ENCODE measurements at places on chromosomes 12 and 14. TPM values are rescaled to one million over a fixed set of nuclear protein-coding genes. Genes with fewer than 3 reads are reported as not detected.
A peak's percentile ranks its signal among the peaks of the same experiment; 100 is the strongest.

Gene DAO
- not detected for total RNA-seq

Gene GTF2A1
- total RNA-seq: 16.7 TPM

Gene EPS8
- total RNA-seq: 46.9 TPM

Gene SLC38A1
- 74.6 TPM for total RNA-seq

DNA sequence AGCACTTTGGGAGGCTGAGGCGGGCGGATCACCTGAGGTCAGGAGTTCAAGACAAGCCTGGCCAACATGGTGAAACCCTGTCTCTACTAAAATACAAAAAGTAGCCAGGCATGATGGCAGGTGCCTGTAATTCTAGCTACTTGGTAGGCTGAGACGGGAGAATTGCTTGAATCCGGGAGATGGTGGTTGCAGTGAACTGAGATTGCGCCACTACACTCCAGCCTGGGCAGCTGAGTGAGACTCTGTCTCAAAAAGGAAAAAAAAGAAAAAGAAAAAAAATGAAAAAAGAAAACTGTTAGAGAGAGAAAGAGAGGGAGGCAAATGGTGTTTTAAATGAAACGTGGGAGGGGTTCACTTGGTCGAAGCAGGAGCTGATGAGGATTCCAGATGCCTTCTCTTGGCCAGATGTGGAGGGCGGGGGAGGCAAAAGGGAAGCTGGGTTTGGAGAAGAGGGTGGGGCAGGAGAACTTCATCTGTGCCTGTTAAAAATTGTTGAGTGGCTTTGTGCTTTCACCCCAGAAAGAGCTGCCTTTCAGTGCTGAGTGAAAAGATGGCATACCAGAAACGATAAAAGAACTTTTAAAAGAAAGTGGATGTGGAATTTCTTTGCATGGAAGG is 1.1 kb downstream of the EMP1 start:
- peak; percentile 64 for DNase-seq

DNA sequence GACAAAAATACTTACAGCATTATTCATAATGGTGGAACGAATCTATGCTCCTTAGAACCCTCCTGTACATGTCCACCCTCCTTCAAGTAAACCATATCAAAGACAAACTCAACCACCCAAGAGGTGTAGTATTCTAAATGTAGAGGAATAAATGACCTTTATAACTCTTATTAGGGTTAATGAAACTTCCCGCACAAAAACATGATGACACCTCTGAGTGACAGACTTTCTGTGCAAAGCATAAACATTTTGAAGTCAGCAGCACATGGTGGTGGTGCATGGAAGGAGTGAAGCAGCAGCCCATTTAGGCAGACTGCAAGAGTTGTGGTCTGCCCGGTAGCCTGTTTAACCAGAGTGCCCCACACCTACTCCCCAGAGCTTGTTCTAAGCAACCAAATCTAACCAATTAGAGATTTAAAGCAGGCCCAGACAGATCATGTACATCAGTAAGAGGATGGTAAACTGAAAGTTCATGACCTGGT is 615 bp upstream of the ASB8 start:
- no peak for DNase-seq

- DNase-seq: peak; percentile 75
Measured at GRCh38 chr12:70609739-70610491, 27.3 kb downstream of the PTPRB start.

DNA sequence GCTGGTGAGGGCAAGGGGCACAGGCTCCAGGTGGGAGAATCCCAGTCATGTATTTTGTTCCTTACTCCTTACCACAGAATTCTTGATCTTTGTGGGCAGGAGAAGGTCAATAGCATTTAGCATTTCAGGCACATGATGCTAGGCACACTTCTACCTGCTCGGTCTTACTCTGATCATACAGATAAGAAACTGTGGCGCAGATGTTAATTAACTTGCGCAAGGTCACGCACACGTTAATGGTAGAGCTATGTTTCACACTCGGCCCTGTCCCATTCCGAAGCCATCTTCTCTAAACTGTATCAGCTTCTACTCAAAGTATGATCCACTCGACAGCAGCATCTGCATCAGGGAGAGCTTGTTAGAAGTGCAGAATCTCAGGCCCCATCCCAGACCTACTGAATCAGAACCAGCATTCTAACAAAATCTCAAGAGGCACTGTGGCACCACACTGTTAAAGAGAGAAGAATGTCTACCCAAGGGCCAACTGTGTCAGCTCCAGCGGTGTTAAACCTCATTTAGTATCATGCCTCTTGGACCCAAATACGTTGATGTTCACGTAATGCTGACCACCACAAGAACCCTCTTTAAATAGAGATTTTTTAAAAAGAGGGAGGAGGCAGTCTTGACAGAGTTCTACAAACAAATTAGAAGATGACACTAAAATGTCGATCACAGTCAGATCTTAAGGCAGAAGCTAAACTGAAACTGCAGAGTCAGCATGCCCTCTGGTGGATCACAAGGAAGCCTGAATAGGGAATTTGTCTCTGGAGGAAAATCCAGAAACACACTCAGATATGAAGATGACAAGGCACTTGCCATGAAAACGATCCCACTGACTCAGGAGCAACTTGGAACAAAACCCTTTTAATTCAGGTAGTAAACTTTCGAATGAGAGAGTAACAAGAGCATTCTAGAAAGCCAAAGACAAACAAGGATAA is 7.3 kb downstream of the STXBP6 start:
- peak; percentile 31 for DNase-seq

GRCh38 chr12:6955108-6956020 is 4.2 kb downstream of the PTPN6 start:
- no peak for DNase-seq

All from left cardiac atrium (tissue), 4 donors.